GM12864 (cell line): ENCODE measurements at places on chromosomes 1 and 21.

DNA sequence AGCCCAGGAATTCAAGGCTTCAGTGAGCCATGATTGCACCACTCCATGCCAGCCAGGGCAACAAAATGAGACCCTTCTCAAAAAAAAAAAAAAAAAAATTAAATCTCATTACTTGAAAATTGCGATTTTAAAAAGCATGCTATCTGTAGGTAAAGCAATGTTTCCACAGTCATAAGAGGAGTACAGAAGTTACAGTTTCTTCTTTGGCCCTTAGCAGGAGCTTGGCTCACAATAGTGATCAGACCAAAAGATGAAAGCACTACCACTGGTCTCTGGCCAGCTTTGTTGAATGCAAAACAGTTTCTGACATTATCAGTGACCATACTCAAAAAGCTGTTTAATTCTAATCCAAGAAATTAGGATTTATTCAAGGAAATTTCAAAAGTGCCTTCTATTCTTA is 31.2 kb downstream of the VAV3 start:
- DNase-seq, result no peak

DNA sequence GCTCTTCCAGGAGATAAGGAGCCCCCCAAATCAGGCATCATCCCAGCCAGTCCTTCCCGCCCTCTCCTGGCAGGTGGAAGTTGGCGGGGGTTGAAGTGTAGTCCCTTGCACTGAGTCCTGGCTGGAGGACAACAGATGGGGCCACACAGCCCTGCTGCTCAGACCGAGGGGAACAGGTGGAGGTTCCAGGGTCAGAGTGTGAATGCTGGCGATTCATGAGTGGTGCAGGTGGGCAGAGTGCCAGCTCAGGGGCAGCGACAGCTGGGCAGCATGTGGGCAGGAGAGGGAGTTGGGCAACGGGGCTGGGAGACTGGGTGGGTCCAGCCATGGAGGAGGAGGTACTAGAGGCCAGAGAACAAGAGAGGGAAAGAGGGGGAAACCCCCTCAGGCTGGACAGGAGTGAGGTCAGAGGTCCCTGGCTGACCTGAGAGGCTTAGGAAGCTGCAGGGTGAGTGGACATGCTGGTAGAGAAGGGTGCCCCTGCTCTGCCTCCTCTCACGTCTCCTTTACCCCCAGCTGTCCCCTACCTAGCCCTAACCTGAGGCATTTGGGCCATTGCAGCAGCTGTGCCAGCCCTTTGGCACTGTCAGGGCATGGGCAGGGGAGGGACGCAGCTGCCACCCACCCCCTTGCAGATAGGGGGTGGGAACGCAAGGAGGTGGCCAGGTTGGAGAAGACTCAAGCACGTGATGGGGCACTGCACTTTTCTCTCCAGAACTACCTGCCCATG is 11.3 kb upstream of the ADORA1 start:
- no peak for DNase-seq

DNA sequence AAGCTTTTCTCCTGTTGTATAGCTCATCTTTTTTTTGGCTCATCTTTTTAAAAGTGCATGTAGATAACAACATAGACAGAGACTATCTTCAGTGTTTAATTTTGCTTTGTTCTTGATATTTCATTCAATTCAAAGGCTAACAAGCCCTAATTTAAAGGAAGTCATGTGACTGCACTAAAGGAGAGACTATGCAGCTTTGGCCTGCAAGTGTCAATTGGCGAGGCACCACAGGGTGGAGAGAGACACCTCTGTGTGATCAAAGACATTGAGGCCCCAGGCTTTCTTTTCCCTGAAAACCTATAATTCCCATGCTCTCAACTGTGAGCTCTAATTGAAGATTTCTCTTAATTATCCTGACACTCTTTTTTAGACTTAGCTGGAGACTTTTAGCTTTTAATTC is 53.6 kb downstream of the CHODL start:
- no peak for DNase-seq

DNA sequence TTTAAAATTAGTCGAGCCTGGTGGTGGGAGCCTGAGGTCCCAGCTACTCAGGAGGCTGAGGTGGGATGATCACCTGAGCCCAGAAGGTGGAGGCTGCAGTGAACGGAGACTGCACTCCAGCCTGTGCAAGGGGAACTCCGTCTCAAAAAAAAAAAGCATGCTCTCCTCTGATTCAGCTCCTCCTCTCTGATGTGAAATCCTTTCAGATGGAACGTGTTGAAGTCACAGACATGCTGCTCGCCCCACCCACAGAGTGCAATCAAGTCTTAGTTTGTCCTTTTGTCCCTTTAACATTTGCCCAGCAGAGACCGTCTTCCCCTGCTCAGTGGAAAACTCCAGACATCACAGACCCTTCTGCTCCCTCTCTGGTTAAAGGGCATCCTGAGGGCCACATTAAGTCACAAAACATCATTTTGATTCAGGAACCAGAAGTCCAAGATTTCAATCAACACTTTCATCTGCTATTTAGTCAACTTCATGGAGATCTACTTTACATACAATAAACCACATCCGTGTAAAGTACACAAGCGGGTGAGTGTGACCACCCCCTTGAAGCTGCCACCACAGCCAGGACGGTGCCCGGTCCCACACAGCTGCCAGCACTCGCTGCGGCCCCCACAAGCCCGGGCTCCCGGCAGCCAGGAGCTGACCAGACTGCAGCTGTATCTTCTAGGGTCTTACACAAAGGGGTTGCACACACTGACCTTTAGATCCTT is 18.9 kb upstream of the RNF223 start:
- DNase-seq, result no peak

DNA sequence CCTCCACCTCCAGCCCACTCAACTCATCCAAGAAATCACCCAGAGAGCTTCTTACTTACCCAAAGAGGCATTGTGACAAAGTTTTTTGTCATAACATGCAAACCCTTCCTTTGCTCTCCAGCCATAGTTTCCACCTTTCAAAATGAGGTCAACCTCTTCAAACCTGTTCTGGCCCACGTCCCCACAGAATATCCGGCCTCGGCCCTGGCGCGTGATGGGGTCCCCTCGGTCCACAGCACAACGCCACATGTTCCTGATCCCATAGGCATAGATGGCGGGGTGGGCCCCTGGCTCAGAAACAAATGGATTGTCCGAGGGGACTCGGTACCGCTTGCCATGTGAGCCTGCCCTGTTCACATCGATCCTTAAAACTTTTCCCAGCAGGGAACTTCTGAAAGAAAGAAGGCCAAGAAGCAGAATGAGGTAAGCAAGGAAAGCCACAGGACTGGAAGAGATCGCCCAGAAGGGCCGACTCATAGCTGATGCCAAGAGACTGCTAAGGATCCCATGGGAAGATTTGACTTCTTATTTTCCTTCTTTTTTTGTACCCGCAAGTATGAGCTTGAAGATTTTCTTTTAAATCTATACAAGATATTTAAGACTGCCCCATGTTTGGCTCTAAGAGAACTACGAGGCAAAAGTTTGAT is 7.8 kb downstream of the HHIPL2 start:
- DNase-seq, result no peak
